ELR (cell line): ENCODE measurements at places on chromosomes 13 and 19.

DNA sequence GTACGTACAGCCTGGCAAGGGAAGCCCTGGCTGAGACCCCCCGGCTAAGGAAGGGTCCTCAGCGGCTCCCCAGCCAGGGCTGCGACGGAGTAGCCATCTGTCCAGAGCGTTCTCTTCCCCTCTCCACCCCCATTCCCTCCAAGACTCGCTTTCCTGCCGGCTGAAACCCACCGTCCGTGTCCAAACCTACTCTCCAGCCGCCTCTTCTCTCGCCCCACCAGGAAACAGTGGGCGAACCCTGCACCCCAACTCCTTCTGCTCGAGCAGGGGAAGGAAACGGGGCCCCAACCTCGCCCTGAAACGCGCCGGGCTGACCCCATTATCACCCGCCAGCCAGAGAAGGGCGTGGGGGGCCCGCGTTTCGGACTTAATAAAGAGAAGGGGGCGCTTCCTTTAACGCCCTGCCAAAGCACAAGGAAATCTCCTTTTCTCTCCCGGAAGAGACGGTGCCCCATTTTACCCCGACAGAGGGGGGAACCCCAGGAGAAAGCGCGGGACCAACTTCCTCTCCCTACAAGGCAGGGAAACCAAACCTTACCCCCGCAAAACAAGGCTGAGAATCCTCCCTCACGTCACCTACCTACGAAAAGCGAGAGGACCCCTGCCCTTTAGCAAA, 2.5 kb downstream of the ZC3H4 start:
- peak; percentile 47 for DNase-seq

DNA sequence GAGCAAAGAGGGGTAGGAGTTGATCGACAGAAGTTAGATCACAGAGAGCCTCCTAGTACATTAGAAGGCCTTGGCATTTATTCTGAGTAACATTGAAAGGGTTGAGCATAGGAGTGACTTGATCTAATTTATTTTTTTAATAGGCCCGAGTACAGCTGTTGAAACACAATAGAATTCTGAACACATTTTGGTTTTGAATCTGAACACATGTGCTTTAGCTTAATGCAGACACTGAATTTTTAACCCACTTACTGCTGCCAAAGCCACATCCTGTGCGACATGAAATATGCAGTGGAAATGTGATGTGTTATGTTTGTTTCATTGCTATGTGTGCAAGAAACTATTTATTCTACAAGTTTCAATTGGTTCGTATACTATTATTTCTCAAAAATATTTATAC, 1505.9 kb downstream of the PCDH9 start:
- no peak for DNase-seq

- DNase-seq, result no peak
Observed at GRCh38 chr19:54001496-54001895, 10.1 kb downstream of the CACNG6 start.

DNA sequence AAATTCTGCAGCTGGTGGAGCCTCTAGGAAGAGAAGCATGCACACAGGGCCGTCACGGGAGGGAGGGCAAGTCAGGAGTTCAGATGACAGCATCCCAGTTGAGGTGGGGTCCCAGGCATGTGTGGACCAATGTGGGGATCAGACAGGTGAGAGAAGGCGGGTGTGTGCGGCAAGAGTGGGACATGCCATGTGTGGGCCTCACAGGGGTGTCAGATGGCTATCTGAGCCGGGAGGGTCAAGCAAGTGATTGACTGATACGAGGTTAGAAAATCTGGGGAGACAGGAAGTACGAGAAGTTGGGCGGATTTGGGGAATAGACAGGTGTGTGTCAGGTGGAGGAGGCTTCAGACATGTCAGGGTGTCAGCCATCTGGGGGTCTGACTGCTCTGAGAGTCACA, 8.9 kb downstream of the RASGRP4 start:
- no peak for DNase-seq

GRCh38 chr13:67416047-67416925, 186.2 kb upstream of the PCDH9 start:
- DNase-seq, result peak; percentile 54

GRCh38 chr13:32031815-32032370, 319 bp downstream of the FRY start:
- no peak for DNase-seq

GRCh38 chr13:50025436-50025835, 10.2 kb downstream of the KCNRG start:
- DNase-seq, result no peak

- peak; percentile 80 for DNase-seq
Observed at GRCh38 chr19:2627855-2628254, 74.6 kb downstream of the GNG7 start.

GRCh38 chr13:40794414-40795368, 5.3 kb downstream of the SLC25A15 start:
- no peak for DNase-seq

GRCh38 chr13:83753912-83754624, 128.2 kb downstream of the SLITRK1 start:
- DNase-seq, result peak; percentile 43
